K562 (cell line): ENCODE measurements at places on chromosomes 12 and 14.

DNA sequence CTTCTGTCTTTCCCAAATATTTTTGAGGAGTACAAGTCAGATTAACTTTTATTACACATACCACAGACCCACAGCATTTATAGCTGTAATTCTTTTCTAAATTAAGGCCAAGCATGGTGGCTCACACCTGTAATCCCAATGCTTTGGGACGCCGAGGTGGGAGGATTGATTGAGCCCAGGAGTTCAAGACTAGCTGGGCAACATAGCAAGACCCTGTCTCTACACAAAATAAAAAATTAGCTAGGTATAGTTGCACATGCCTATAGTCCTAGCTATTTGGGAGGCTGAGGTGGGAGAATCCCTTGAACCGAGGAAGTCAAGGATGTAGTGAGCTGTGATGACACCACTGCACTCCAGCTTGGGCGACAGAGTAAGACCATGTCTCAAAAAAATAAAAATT, 7.0 kb downstream of the DUSP16 start:
- no peak for DNase-seq

DNA sequence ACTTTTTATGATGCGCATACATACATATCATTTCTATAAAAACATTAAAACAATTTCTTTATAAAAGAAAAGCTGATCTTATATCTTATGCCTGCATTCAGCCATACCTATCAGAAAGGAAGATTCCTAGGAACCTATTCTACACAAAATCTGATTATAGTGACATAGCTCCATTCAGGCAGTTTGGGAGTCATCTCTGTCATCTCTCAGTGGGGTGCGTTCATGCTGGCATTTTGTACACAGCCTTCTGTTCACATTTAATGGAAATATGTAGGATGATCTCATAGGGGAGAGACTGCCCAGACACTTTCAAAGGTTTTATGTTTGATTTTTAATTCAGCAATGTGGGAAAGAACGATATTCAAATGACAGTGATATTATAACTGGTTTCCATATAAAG, 52.9 kb downstream of the ATL1 start:
- DNase-seq = no peak

DNA sequence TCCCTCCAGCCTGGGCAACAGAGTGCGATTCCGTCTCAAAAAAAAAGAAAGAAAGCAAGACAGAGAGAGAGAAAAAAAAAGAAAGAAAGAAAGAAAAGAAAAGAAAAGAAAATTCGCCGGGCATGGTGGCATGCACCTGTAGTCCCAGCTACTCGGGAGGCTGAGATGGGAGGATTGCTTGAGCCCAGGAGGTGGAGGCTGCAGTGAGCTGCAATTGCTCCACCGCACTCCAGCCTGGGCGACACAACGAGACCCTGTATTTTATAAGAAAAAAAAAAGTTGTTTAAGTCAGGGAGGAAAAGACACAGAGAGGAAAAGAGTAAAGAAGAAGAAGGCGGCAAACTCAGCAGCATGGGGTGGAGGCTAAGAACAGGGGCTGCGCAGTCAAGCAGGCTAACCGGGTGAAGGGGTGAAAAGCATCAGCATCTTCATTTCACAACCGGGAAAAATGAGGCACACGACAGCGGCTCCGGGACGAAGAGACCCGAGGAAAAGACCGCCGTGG, 557 bp upstream of the FICD start:
- no peak for DNase-seq

- no peak for DNase-seq
Measured at GRCh38 chr12:69726922-69727321, 11.7 kb upstream of the RAB3IP start.

DNA sequence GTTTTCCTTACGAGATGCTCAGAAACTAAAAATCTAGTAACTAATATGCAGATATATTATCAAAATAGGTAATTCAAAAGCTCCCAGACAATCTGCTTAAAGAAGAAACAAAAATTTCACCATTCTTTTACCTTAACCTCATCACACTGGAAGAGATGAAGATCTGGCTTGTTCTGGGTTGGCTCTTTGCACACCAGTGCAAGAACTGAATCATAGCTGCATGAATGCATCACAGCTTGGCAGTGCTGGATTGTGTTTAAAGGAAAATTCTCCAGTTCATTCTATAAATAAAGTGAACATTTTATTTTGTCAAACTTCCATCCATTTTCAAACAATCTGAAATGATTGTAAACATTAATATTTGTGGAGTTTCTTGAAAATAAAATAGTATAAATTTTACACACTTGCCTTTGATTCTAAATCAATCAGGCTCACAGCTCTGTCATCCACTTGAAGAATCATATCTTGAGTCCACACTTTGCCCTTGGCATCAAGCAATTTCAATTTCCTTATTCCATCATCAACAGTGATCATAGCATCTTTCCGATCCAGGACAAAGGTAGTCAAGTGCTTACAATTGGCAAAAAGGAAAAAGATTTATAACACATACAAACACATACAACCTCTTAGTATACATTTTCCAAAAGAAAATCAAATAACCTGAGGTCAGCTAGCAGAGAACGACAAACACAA, 119.8 kb downstream of the EPS8 start:
- DNase-seq = no peak

DNA sequence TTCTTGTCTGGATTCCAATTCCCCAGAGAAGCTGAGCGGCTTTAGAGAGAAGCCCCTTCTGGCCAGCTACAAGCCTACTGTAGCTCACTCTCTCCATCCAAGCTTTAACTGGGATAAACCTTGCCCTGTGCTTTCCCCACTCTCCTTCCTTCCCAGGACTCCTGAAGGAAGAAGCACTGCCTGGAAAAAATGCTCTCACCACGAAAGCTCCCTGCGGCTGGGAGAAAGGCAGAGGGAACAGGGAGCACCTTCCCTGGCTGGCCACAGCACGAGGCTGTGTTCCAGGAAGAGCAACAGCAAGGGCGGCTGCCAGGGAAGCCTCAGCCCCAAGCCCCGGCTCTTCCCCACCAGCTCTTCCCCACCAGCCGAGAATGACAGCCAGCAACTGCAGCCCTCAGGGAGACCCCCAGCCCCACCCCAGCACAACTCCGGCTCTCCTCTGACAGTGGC, 40.8 kb upstream of the PNMA1 start:
- DNase-seq = no peak

- no peak for DNase-seq
Measured at GRCh38 chr14:99636487-99636886, 8.4 kb upstream of the HHIPL1 start.

GRCh38 chr14:94570002-94570400, 8.8 kb downstream of the SERPINA4 start:
- no peak for DNase-seq

DNA sequence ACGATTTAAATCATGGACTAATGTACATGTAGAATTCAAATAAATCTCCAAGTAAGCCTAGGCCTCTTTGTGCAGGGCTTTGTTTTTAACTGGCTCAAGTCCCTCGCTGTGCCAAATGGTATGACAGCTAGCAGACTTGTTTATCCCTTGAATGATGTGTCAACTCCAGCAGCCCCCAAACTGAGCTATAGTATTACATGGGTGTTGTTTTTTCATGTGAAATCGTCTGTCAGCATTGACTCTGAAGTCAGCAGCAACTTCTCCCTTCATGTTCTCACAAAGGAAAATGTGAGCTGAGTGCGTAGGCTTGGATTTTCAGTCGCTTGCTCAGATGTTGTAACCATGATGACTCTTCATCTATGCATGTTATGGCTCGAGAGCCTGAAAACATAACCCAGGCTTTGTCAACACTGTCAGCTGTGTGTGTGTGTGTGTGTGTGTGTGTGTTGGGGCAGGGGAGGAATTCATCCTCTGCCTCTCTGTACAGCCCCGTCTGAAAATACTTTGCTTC, 73.3 kb downstream of the PTHLH start:
- DNase-seq = no peak

DNA sequence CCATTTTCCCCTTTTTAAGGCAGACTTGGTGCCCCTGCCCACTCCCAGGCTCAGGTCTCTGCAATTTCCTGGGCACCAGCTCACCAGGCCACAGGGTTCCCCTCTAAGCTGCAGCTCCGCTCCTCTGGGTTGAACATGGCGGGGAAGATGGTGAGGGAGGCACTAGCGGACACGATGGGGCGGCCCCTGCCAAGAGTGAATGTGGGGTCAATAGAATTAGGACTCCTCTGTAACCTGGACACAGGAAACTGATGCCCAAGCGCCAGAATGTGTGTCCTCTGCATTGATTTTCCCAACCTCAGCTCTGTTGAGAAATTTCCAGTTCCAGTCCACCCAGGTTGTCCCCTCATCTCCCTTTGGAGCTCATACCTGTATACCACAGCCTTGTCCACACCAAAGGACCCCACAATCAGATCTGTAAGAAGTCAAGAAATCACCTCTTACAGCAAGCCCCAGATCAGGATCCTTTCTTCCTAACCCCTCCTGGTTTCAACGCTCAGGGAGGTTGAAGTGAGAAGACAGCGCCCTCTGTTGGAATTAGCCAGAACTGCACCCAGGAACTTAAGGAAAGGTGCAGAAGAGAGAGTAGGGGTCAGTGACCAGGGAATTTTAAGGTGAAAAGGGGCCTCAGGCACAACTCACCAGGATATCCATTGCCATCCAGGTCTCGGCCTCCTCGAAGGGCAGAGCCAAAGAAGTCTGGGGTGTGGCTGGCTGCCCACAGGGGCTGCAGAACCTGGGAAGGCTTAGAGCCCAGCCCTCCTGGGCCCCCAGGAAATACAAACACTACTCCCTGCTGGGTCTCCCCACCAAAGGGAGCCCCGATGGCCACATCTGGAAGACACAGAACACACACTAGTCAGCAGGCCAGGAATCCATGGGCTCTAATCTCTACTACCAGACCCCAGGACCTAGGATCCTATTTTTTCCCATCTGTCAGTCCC, 14.7 kb downstream of the ITGA5 start:
- peak; percentile 69 for DNase-seq

DNA sequence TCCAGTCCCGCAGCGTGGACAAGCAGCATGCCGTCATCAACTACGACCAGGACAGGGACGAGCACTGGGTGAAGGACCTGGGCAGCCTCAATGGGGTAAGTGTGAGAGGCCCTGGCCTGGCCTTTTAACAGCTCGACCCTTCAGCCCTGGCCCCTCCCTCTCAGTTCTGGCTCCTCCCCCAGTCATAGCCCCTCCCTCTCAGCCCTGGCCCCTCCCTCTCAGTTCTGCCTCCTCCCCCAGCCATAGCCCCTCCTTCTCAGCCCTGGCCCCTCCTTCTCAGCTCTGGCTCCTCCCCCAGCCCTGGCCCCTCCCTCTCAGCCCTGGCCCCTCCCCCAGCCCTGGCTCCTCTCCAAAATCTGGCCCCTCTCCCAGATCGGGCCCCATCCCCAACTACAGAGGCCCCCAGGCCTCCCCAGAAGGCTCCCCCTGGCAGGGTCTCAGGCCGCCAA, 11.2 kb downstream of the CEP170B start:
- peak; percentile 86 for DNase-seq

DNA sequence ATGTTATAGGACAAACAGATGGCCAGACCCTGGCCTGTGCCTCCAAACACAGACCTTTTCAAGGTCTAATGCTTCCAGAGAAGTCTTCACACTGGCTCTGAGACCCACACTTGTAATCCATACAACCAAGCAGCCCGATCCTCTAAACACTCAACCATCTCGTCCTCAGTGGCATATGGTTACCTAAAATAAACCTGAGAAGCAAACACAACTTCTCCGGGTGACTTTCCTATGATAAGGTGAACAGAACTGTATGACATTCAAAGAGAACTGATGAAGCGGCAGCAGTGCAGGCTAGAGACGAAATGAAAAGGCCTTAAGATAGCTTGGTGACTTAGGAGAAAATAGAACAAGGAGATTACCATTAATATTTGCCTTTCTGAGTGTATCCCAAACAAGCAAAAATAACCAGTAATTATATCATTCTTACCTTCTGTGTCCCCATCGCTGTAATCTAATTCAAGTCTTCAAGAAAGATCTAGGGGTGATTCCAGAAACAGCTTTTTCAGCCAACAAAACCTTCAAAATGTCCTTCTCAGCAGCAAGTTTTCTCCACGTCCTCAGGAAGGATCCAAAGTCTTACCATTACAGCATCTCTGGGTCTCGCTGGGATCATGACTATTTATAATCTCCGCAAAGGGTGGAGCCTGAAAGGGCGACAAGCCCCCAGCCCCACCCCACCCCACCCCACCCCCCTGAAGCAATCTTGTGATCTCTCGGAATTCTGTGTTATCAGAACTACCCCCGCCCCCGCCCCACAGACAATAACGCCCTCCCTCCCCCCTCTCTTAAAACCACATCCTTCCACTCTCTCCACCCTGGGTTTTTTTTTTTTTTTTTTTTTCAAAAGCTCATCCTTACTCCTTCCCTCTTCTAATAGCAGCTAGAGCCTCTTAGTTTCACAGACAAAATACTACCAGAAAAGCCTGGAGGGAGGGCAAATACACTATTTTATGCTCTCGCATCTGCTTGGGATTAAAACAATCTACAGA, at the start of gene SLC2A3:
TSS of gene SLC2A3 (minus strand) at position 598 of the 992 bp plus-strand sequence. CDS start at position 445, 153 bp downstream.
- DNase-seq = peak; percentile 89

DNA sequence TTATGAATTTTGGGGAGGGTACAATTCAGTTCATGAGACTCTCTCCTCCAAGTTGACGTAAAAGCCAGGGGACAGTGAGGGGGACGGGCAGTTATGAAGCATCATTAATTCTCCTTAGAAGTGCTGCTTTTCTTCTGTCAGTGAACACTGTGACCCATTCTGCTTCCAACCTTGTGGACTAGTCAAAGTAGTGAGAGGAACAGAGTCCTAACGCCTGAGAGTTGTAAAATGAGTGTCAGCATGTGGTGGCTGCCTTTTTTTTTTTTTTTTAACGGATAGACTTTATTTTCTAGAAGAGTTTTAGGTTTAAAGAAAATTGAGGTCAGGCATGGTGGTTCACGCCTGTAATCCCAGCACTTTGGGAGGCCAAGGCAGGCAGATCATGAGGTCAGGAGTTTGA, 15.5 kb downstream of the RESF1 start:
- DNase-seq = no peak

GRCh38 chr12:105897311-105897725, 241.4 kb downstream of the NUAK1 start:
- DNase-seq = no peak

DNA sequence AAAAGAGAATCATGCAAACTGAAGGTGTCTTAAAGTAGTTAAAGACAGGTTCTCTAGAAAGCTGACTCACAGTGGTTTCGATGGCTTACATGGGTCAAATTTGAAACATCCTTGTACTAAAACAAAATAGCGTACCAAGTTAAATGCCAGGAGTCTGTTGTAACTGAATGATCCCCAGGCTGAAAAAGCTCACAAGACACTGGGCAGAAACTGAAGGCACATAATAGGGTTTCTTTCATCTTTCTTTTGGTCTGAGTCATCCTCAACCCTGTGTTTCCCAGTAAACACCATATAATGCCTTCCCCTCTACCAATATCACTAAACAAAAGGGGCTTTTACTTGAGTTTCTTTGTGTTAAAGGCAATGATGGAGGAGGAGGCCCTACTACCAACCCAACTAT, 12.8 kb downstream of the ZFYVE1 start:
- no peak for DNase-seq
